ENCODE measurements at places on chromosomes 16 and 17. TPM values are rescaled to one million over a fixed set of nuclear protein-coding genes. Genes with fewer than 3 reads are reported as not detected.

DNA sequence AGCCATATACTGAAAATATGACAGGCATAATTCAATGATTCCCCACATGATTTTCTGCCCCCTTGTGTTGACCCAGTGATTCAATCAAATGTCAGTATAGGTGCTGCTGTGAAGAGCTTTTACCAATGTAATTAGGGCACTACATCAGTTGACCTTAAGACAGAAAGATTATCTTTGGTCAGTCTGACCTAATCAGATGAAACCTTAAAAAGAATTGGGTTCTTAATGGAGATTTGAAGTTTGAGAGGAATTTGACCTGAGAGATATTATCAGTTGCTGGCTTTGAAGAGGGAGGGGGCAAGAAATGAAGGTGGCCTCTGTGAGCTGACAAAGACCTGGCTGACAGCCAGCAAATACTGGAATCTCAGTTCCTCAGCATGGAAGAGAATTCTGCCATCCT lies 358.7 kb upstream of the CA10 start:
- no peak for DNase-seq

DNA sequence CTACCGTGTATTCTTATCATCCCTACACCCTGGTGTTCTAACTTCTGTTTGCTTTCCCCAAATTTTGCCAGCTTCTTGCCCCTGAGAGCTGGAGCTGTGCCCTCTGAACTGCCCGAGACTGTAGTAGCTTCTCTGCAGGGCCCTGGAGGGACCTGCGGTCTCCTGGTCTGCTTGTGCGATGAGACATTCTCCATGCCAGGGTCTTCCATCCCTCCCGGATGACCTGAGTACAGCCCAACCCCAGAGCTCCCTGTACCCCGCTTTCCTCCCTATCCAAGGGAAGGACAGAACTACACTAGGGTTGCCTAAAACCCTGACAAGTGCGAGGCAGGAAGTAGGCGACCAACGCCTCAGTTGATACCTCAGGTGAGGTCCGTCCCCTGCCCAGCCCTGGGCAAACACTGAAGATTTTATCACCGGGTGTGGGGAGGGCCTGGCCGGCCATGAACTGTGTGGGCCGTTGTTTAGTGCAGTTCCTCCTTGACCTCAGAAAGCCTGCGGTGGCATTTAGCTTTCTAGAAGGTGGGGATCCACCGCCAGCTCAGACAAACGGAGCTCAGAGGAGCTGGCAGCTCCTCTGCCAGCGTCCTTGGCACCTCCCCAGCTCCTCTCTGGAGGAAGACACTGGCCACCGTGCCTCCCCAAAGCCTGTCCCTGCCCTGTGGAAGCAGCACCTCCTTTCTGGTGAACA lies 13.7 kb downstream of the CANT1 start:
- peak; percentile 24 for DNase-seq

GRCh38 chr17:69916761-69917160 lies 158.3 kb upstream of the KCNJ16 start:
- DNase-seq: no peak

DNA sequence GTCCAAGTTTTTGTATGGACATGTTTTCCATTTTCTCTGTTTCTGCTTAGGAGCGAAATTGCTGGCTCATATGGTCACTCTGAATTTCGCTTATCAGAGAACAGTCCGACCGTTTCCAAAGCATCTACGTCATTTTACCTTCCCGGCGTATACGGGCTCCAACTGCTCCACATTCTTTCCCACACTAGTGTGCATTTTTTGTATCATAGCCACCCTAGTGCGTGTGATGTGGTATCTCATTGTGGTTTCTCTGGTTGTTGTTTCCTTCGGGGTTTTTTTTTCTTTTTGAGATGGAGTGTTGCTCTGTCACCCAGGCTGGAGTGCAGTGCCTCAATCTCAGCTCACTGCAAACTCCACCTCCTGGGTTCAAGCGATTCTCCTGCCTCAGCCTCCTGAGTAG lies 31.0 kb upstream of the BHLHA9 start:
- no peak for DNase-seq

DNA sequence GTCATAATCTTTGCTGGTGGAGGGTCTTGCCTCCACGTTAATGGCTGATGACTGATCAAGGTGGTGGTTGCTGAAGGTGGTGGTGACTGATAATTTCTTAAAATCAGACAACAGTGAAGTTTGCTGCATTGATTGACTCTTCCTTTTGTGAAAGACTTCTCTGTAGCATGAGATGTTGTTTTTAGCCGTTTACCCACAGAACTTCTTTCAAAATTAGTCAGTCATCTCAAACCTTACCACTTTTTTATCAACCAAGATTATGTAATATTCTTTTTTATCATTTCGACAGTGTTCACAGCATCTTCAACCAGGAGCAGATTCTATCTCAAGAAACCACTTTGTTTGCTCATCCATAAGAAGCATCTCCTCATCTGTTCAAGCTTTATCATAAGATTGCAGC lies 5.9 kb downstream of the UQCRC2 start:
- DNase-seq: no peak

- DNase-seq: peak; percentile 82
These were observed 819.2 kb upstream of the EEF2KMT start for GRCh38 chr16:5916711-5917191.

The KRT33A gene
- total RNA-seq: not detected

DNA sequence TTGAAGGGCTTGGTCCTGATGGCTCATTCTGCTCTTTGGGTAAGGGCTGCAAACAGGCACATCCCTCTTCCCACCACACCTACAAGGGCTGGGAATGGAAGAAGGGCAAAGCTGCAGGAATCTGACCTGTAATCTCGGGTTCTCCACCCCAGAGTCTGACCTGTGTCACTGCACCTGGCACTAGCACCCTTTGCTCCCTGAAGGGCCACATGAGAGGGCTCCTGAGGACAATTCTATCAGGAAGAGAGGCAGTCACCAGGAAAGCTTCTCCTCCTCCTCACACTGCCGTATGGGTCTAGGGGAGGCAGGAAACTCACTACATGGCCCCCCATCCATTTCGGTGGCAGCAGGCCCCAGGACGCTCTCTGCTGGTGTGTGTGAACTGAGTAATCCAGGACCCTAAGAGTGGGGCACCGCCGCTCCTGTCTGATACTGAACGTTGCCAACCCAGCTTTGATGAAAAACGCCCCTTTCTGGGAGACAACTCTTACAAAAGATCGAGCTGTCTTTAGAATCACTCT lies 26.4 kb downstream of the TTLL6 start:
- DNase-seq: no peak

DNA sequence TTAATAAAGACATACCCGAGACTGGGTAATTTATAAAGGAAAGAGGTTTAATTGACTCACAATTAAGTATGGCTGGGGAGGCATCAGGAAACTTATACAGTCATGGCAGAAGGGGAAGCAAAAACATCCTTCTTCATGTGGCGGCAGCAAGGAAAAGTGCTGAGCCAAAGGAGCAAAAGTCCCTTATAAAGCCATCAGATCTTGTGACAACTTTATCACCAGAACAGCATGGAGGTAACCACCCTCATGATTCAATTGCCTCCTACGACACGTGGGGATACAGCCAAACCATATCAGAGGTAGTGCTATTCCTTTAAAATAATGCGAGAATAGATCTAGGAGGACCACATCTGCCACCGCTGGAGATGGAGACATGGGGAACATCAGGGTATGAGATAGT lies 9.0 kb downstream of the C16orf54 start:
- no peak for DNase-seq

DNA sequence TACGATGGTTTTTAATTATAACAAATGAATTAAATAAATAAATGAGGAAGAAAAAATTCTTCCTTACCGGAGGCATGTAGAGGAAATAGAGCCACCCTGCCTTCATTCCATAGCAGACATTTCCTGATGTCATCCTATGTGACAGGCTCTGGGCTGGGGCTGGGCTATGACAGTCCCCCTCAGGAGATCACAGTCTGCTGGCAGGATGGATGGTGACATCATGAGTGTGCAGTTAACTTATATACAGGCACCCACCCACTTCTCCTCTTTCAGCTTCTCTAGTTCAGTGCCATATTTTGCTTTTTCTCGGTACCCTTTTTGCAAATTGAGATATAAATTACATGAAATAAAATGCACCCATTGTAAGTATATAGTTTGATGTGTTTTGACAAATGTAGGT lies 6.4 kb upstream of the CMTM3 start:
- no peak for DNase-seq

DNA sequence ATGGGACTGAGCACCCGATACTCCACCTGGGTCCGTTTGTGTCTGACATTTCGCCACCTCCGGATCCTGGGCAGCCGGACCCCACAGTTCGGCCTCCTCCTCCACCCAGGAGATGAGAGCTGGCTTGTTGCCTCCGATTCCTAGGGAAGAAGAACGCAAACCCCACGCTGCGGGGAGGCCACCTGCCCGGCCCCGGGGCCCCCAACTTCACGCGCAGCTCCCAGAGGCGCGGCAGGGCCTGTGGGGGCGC lies 542 bp downstream of the ZNF764 start:
- no peak for DNase-seq

- no peak for DNase-seq
These were observed 7.0 kb upstream of the IL27 start for GRCh38 chr16:28513484-28514181.

The ITGA2B gene
- 6.9 TPM for total RNA-seq

The CCL23 gene
- total RNA-seq: not detected

The SGCA gene
- 2.9 TPM for total RNA-seq
